ENCODE measurements at places on chromosomes 16 and 17. TPM values are rescaled to one million over a fixed set of nuclear protein-coding genes. Genes with fewer than 3 reads are reported as not detected.

Gene TEKT1
- 0.43 TPM for polyA plus RNA-seq

Gene TMEM88
- polyA plus RNA-seq, result 26.5 TPM

Gene SNX20
- polyA plus RNA-seq, result 1.6 TPM

Gene KRTAP3-2
- polyA plus RNA-seq, result 0.25 TPM

Gene RAD51D
- 5.9 TPM for polyA plus RNA-seq

Gene DOC2B
- polyA plus RNA-seq, result 6.5 TPM

Gene C16orf82
- not detected for polyA plus RNA-seq

- peak; percentile 82 for DNase-seq
These were observed 275.5 kb upstream of the IRX5 start for GRCh38 chr16:54655121-54655590.

GRCh38 chr16:14095883-14096551, 24.9 kb downstream of the MRTFB start:
- no peak for DNase-seq

GRCh38 chr17:74736513-74737298, at the start of gene RAB37:
TSS of gene RAB37 (plus strand) at chr17:74737256. CDS start at chr17:74737273, 17 bp downstream.
- no peak for DNase-seq

- peak; percentile 82 for DNase-seq
These were observed 9.4 kb upstream of the TOM1L1 start for GRCh38 chr17:54891176-54891821.

GRCh38 chr17:31378638-31379037, 12.8 kb upstream of the RAB11FIP4 start:
- no peak for DNase-seq

- DNase-seq, result no peak
These were observed 3.2 kb upstream of the PHLPP2 start for GRCh38 chr16:71727551-71728324.

DNA sequence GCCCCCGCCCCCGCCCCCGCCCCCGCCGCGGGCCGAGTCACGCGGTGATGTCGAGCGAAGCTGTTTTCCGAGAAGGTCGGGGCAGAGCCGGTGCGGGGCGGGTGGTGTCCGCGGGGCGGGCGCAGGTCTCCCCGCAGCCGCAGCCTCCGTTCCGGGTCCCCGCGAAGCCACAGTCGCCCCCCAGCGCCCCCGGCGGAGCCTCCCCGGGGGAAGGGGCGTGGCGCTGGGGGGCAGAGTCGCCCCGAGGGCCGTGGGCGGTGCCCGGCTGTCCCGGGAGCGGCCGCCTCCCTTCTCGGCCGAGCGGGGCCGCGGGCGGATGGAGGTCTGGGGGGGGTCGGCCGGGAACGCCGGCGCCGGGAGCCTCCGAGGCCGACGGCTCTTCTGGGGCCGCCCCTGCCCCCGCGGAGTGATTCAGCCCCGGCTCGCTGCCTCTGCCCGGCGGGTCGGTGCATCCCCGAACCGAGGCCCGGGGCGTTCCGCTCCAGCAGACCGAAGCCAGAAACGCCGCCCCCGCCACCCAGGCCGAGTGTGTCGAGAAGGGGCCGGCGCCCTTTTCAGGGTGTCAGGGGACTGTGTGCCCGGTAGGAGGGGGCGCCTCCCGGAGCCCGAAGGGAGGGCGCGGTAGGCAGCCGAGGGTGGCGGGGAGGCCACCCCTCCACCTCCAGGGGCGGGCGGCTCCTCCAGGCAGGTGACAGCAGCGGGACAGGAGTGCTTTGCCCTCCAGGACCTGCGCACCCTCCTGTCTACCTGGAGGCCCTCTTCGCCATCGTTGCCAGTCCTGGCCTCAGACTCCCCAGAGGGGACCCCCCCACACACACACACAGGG, 1.7 kb downstream of the METRNL start:
- DNase-seq, result peak; percentile 52

DNA sequence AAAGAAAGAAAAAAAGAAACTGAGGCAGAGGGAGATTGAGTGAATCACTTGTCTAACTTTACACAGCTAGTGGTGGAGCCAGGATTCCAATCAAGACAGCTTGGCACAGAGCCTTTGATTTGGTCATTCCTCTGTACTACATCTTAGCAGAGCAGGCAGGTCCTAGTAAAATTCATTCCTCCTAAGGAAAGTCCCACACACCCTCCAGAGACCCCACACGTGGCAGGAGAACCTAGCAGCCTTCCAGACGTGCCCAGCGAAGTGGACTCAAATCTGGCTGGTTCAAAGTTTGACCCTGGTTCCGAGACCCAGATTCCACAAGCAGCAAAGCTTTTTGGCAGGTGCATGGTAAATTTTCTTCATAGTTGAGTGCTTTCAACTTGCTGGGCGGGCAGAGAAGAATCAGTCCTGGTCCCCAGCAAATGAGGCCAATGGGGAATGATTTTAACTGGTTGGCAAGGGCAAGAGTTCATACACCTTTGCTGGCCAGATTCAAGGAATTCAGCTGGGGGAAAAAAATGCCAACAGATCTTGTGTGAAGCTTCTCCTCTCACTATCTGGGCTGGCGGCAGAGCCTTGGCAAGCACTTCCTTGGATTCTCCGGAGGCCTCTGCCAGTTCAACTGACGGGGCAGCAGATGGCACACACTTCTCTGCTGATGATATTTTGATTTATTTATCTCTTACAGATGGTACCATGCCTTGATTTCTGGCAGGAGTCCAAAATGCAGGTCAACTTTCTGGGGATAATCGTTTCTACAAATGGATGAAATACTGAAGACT, 82.4 kb downstream of the GSG1L start:
- DNase-seq, result peak; percentile 67

DNA sequence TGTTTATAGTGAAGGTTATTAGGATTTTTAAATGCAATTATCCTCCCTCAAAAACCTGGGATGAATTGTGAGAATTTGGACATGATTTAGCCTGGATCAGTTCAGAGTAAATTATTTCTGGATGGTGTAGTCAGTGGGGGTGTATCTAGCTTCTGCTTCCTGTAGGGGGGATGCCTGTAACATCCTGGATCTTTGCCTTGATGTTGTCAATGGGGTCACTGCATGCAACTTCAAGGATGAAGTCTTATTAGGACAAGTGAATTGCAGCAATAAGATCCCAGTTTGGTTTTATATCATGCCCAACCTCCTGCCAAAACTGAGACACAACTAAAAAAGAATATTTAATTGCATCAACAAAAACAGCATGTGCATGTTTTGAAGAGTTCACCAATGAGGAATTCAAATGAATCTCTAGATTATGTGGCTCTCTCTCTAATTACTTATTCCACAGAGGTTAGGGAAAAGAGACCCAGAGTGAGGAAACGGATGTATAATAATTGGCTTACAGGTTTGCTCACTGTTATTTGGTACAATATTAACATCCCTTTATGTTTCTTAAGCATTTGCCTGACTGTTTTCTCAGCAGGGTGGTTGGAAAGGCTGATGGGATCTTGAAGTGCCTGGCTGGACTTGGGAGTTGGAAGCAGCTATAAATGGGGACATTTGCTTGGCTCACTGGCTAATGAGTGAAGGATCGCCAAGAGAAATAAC, 159.8 kb downstream of the HS3ST3B1 start:
- no peak for DNase-seq

DNA sequence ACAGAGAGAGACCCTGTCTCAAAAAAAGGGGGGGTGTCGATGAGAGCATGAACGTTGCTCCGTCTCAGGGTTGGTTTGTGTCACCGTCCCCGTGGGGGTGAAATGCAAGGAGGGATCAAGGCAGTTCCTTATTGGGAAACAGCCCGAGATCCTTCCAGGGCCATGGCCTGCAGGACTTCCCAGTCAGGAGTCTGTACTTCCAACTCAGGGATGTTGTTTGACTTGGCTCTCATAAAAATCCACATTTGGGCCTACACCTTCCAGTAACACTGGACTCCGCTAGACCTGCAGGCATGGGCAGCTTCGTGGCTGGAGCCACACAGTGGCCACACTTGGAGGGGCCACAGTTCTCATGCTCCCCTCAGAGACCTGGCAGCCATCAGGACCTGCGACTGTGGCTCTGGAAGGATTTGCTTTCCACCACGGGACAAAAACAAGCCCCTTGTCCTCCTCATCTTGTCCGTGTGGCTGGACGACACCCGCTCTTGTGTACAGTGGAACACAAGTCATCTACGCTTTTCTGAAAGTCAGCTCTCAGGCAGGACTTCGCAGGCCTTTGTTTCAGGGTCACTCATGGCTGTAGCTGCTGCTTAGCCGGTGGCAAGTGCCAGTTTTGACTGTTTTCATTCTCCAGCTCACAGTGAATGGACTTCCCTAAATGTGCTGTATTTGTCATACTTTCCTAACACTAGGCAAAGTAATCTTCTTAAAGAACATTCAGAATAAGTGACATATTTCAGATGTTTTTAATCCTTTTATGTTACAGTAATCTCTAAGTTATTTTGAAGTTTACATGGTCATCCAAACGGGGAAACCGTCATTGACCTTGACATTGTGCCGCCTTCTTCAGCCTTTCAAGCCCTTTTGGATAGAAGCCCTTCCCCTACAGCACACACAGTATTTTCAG, 24.2 kb upstream of the IL17C start:
- DNase-seq, result no peak

- DNase-seq, result no peak
These were observed 147.6 kb downstream of the C16orf95 start for GRCh38 chr16:87169509-87169995.

GRCh38 chr17:28018439-28019070, 23.9 kb upstream of the NLK start:
- peak; percentile 12 for DNase-seq

DNA sequence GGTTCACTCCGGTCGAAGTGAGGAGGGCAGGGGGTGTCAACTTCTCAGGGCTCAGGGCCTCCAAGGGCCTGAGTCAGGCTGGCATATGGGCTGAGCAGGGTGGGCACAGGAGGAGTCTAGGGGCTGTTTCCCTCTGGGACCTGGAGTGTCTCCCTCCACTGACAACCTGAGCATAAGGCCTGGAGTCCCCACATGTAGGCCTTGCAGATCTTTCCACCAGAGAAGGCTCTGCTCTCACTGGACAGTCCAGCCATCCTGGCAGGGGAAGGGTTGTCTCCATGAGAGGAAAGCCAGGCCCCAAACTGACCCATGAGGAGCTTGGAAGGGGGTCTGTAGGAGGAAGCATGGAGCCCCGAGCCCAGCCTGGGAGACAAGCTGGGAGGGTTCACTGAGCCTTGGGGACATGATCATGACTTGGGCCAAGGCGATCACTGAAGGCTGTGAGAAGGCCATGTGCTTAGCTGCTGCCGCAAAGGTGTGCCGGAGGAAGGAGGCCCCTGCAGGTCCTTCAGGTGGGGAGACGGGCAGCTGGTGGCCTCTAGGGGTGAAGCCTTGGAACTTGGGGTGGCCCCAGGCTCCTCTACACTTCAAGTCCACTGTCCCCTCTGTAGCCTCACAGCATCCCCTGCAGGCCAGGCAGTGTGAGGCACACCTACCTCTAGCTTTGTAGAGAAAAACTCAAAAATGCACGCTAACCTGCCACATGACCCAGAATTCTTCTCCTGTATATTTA, 9.9 kb downstream of the CMTM2 start:
- DNase-seq, result peak; percentile 43

DNA sequence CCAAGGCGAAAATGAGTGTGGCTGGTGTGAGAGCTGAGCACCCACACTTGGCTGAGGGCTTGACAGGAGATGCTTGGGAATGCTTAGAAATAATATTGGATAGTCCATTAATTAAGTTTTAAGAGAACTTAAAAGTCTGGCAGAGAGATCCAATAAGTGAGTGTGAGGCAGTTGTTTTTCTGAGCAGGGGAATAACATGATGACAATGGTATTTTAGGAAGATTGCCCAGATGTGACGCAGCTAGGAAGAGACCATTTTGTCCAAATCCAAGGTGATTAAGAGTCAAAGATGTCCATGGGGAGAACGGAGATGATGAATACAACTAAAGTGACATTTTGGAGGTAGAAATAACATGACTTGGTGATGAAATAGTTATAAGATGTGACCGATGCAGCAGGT, 102.8 kb upstream of the AXIN2 start:
- peak; percentile 78 for DNase-seq
